RPMI8226 (cell line): ENCODE measurements at places on chromosomes 6 and 20.

DNA sequence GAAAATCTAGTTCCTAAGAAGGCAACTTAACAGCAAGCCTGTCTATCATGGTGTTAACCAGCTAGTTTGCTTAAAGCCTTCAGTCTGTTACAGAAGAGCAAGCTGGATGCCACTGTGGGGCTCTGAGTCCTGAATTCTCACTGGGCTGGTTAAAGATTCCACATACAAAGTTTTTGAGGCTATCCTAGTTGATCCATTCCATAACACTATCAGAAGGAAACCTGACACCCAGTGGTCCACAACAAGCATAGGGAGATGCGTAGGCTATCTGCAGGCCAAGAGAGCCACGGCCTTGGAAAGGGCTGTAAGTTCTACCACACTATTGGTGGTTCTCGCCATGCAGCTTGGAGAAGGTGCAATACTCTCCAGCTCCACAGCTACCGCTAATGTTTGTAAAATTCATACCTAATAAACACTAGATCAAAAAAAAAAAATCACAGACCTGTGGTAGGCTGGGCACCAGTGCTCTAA, 420 bp upstream of the MCCD1 start:
- no peak for DNase-seq

DNA sequence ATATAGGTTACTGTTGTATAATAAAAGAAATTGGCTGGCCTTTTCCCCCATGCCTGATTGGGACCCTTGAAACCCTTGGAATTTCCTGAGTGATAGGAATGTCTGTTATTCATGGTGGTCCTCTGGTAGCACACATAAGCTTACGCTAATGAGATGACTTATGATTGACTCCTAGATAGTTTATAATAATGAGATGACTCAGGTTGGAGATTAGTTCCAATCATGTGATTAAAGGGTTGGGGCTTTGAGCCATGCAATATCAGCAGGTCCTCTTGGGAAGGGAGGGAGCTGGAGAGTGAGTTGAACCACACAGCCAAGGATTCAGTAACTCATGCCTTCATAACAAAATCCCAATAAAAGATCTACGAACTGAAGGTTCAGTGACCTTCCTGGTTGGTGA, 407.6 kb upstream of the MANEA start:
- no peak for DNase-seq

DNA sequence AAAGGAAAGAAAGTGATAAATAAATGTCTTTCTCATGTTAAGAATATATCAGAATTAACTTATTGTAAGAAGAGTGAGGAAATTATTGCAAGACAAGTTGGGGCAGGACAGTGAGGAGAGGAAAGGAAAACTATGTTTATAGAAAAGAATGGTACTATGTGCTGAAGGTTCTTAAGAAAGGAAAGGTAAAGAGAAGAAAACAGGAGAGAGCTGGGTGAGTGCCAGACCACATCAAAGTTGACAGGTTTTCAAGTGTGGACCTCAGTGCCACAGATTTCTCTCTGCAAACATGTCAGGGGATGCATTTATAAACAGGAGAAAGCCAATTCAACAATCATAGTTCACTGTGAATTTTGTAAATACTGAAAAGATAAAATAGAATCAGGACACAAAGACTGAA, 439.2 kb downstream of the PKHD1 start:
- no peak for DNase-seq

GRCh38 chr6:100622907-100623692, 158.4 kb upstream of the SIM1 start:
- DNase-seq, result no peak

DNA sequence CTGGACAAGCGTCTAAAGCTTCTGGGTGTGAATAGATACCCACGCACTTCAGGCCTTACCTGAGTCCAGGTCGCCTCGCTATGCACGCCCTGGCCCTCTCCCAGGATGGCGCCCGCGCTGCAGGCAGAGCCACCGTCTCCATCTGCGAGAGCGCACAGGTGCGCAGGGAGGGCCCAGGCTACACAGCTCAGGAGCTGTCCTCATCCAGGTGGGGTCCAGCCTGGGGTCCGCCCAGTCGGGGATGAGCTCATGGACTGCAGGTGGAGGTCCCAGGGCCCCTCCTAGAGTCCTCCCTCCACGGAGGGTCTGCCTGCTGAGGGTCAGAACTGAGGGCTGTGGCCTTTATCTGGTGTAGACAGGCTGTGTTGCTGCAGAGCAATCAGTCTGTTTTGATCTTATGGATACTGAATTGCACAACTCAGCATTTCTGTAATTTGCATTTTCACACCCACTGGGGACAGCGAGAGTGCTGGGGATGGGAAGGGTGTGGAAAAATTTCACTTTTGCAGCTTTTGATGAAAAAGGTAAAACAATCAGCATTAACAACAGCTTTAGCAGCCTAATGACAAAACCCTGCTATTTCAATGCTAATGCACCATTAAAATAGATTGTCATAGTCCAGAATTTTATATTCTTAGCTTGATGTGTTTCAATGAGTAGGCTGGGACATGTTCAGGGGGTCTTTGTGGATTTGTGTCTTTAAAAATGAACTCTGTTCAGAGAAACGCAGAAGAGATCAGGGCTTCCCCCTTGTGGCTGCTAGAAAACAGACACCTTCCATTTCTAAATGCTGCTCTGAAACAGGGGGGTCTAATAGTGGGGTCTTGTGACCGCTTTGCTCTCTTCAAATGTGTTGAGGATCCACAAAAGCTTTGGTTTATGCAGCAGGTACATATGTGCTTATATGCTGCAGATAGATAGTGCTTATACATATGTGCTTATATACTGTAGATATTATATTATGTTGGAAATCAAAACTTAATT, 77.8 kb upstream of the PHACTR3 start:
- no peak for DNase-seq
